ENCODE measurements at places on chromosomes 1 and 21.

DNA sequence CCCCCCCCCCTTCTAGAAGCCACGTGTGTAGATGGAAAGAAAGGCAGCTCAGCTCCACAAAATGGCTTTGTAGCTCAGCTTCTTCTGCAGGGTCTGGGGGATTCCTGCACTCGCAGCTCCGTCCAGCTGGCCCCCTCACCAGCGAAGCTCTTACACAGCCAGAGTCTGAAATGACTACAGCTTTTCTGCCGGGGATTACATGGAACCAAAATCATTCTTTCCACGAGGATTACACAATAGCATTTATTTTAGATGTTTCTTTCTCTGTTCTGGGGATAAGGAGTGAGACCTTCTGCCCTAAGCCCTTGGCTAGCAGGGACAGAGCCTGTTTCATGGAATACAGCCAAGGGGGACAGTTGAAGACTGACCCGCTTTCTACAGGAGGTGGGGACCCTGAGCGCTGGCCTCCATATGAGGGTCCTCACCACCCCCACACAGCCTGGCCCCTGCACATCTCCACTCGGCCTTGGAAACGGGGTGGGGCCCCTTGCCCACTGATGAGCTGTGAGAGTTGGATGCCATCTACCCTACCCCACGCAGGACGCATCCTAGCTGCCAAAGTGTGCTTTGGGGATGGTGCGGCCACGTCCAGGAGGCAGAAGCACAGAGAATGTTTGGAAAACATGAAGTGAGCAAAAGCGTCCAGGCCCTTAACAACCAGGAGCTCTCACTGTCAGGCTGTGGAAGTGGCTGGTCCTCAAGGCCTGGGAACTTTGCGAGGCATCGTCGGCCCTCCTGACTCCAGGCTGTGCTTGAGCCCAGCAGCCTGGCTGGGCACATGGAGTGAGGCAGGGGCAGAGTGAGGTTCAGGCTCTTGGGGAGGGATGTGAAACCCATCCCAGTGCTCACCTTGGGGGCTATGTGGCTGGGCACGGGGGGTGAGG is 14.5 kb downstream of the ACTRT2 start:
- no peak for DNase-seq

- DNase-seq = peak; percentile 38
These were observed 479 bp upstream of the SNX7 start for GRCh38 chr1:98660940-98661543.

DNA sequence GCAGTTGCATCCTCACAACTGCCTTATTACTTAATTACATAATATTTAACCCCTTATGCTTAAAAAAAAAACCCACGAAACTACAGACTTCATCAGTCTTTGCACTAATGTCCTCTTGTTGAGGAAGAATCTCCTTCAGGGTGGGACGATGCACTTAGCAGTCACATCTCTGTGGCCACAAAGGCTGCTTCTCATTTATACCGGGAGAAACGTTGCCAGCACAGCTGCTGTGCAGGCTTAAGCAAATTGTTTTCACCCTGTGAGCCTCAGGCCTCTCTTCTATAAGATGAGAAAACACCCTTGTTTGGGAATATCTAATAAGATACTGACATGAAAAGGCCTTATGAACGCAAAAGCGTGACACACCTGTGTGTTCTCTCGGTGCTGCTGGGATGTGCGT is 2.9 kb upstream of the OBSCN start:
- no peak for DNase-seq

GRCh38 chr1:56933606-56934005 is 32.2 kb downstream of the C8B start:
- DNase-seq = no peak

GRCh38 chr1:60571811-60572210 is 498.2 kb upstream of the C1orf87 start:
- DNase-seq = no peak

GRCh38 chr1:59151387-59151761 is 145.5 kb upstream of the FGGY start:
- no peak for DNase-seq

DNA sequence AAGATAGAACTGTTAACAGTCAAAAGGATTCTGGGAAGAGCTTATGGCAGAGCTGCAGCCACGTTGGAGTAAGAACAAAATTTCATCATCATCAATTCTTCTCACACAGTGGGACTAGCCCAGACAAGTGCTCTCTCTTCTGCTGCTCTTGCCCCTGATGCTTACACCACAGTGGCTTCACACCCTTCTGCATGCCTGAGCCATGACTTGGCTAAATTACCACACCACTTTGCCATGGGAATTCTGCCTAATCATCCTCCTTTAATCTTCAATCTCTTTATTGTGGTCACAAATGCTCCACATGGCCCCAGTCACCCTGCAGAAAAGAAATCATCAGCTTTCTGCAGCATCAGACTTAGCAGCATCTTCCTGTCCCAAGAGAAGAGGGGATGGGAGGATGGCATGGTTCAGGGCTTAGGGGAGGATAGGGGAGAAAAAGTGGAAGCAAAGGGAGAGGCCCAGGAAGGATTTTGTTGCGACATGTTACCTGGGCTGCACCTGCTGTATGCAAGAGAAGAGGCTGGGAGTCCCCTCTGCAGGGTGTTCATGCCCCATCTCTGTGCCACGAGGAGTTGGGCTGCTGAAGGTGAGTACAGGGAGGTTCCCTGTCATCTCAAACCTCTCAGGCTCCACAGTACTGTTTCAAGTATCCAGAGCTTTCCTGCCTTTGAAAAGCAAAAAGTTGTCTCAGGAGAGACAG is 9.0 kb upstream of the RPTN start:
- DNase-seq = no peak

GRCh38 chr1:160911441-160911840 is 26.5 kb upstream of the ITLN1 start:
- no peak for DNase-seq

GRCh38 chr1:101344745-101345144 is 107.9 kb downstream of the S1PR1 start:
- DNase-seq = no peak

GRCh38 chr1:205777994-205778393 is 2.7 kb upstream of the RAB29 start:
- no peak for DNase-seq

DNA sequence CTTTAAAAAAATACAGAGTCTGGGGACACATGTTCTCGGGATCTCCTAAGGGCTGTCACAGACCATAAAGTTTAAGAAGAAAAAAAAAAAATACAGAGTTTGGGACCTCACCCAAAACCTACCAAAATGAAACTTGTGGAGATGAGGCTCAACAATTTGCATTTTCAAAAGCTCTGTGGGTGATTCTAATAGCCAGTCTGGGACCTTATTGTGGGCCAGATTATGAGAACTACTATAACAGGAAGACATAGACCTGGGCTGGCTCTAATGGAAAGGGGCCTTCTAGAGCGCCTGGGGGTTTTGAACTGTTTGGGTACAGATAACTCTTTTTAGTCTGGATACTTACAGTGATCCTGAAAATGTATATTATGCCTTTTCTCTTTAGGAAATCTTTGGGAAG is 69.1 kb downstream of the LAMC1 start:
- no peak for DNase-seq

DNA sequence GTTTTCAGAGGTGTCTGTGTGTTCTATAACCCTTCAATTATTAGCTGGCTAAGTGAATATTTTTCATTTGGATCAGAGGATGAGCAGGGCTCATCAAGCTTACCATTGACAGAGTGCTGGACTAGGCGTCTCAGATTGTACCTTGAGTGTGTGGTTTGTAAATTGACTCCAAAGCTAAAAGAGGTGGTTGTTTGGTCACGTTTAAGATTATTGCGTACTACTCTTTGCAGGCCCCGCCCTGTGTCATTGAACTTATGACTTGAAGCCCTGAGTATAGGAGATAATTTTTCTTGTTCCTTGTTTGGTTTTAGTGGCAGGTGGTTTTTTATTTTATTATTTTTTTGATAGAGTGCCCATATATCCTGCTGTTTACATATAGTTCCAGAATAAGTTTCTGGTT is 17.7 kb downstream of the MRPS6 start:
- DNase-seq = no peak

- DNase-seq = no peak
These were observed 24.7 kb upstream of the PEF1 start for GRCh38 chr1:31669433-31669785.

Data from globus pallidus (tissue), 1 donor.